ENCODE measurements at places on chromosomes 3 and 15.

GRCh38 chr3:167874671-167875372 lies 139.3 kb downstream of the SERPINI1 start:
- no peak for DNase-seq

DNA sequence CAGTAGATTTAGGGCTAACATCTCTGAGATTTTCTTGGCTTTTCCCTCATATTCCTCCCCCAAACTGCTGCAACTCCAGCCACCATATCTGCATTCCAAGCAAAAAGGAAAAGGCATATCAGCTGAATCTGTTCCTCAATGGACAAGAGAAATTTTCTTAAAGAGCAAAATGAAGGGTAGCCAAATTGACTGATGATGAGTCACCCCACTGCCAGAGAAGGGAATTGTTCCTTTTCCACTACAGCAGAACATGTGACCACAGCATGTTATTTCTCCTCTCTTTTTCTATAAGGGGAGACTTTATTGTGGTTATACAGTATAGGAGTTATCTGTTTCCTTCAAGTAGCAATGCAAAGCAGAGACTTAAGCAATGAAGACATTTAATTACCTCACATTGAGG lies 172.5 kb downstream of the MTHFS start:
- no peak for DNase-seq

DNA sequence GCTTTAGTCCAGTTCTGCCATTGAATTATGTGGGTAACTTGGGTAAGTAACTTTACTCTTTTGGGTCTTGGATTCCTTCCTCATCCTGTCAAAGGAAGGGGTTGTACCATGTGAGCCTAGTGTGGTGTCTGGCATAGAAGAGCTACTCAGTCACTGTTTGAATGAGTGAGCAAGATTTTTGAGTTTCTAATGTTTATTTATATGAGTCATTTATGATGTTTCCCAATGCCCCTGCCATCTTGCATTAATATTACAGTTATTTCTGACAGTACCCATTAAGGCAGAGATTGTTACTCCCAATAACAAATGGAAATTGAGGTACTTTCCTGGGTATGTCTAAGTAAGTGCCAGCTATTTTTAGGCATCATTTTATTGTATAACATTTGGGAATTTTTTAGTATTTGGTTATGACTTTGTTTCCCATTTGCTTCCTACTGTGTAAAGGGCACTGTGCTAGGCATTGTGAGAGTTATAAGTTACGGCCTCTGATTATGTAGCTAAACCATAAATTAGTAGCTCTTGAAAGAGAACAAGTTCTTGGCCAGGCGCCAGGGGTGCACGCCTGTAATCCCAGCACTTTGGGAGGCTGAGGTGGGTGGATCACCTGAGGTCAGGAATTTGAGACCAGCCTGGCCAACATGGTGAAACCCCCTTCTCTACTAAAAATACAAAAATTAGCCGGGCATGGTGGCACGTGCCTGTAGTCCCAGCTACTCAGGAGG lies 23.5 kb downstream of the NR1D2 start:
- no peak for DNase-seq

DNA sequence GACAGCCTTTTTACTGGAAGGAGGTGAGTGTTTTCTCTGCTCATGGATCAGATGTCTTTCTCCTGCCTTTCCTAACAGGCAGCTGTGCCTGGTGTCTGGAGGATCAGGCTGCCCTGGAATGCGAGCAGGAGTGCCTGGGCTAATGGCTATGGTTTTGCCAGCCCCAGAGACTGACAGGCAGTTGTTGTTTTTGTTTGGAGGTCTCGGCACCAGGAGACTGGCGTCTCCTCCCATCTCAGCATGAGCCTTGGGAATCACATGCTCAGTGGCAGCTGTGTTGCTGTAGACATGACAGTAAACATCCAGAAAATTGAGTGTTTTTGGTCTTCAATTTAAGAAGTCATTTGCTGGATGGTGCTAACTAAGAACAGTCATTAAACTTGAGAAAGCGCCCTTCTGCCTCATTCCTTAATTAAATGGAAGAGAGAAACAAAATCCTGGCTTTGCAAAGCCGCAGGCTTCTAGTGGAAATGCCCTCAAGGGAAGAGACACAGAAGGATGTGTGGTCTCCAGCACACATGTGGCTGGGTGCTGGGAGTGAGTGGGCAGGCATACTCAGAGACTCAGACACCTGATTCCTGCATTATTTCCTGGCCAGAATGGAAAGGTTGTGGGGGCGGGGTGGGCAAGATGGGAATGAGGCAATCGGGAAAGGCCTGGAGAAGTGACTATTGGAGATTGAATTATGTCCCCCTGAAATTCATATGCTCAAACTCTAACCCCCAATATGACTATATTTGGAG lies 97.0 kb upstream of the NMNAT3 start:
- DNase-seq, result no peak

DNA sequence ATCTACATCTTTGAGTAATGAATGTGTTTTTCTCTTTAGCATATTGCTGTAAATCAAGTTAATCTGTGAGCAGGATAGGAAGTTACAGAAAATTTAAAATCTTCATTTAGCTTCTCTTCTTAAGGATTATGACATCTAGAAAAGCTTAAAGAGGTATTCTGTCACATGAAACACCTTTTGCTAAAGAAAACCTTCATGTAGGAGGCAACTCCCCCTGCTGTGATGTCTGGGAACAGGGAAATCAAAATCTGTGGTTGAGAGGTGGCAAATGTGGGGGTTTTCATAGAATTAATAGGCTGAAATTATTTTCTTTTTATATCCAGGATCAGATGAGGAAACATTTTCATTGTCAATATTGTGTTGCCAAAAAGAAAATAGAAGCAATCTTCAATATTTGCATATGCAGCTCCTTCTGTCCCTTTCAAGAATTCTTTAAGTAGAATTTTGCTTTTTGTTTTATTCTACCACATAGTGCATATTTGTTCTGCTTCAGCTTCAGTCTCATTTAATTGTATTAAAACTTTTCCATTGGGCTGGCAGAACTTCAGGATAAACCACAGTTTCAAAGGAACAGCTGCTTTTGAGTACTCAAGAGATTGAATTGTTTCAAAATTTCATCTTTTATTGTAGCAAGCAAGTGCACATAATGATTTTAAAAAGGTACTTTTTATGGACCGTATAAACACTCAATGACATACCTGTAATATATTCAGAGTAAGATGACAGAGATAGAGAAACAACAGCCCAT lies 128.4 kb downstream of the RAP2B start:
- DNase-seq, result no peak

DNA sequence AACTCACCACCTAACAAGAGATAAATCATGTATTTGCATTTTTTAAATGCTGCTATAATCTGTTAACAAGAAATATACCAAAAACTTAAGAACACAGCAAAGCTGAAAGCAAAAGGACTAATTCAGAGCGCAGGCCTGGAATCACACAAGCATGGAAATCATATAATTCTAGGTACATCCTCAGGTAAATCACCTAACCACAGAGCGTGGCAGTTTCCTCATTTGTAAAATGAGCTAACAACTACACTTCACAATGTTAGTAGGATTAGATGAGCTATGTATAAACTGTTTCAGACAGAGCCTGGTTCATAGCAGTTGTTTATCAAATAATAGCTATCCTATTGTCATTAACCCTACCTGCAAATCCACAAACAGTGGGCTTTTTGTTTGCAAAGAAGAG lies 146.4 kb downstream of the ERC2 start:
- no peak for DNase-seq

GRCh38 chr3:61526308-61526707 lies 35.1 kb upstream of the PTPRG start:
- no peak for DNase-seq

DNA sequence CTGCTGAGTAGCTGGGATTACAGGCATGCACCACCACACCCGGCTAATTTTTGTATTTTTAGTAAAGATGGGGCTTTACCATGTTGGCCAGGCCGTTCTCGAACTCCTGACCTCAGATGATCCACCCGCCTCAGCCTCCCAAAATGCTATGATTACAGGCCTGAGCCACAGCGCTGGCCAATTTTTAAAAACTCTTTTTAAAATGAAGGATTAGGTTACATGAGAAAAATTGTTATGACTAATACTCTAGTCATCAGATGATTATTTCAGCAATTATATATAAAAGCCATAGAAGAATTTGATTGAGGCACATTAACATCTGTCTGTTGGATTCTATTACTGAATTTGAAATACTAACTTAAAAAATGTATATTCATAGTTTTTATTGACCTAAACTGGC lies 134.1 kb upstream of the MNS1 start:
- no peak for DNase-seq

DNA sequence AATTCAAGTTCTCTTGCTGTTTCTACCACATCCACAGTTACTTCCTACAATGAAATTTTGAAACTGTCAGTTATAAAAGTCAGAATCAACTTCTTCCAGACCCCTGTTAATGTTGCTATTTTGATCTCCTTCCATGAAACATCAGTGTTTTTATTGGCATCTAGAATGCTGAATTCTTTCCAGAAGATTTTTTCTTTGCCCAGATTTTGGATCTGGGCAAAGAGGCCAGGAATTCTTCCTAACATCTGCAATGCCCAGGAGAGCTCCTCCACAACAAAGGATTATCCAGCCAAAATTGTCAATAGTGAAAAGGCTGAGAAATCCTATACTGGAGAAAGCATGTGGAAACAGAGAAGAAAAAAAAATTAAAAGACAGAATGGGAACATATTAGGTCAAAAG lies 75.5 kb downstream of the SERPINI1 start:
- DNase-seq, result no peak

DNA sequence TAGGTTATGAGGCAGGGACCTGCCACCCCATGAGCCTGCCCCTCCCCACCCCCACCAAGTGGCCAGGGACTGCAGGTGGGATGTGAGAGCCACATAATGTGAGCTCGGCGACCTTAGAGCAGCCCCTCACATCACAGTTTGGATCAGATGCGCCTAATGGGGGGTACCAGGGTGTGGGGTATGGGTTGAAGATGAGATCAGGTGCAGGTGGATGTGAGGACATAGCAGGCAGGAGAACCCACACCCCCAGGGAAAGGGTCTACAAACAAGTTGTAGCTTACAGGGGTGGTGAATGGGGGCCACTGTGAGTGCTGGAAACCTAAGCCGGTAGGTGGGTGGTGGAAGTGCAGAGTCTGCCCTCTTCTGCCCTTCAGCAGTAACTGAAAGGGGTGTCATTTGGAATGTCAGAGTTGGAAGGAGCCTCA lies 94.0 kb downstream of the CORO2B start:
- DNase-seq, result no peak

DNA sequence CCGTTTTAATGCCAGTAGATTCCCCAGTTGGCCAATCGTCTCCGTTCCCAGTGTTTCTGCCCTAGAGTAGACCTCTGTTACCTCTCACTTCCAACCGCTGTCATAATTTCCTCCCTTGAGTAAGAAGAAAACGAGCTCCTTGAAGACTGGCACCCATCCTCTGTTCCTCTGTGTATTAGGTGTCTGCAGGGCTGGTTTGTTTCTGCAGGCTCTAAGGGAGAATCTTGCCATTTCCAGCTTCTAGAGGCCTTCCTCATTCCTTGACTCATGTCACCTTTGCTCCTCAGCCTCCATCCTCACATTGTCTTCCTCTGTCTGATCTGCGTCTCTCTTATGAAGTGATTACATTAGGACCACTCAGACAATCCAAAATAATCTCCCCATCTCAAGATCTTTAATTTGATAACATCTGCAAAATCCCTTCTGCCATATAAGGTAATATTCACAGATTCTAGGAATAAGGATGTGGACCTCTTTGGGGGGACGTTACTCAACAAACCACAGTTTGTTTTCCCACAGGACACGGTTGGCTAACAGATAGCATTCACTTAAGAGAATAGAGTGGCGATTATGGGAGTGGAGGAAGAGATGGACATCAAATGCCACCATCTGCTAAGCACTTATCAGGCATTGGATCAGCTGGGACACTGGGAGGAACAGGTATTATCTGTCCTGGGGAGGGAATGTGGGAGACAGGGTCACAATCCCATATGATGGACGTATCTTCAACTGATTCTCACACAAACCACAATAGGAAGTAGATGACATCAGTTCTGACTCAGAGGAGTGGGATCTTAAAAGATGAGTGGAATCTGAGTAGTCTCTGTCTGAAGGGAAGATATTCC lies 17.1 kb downstream of the ARHGAP31 start:
- no peak for DNase-seq

- no peak for DNase-seq
Measured at GRCh38 chr15:63323798-63324563, 46.6 kb downstream of the APH1B start.

GRCh38 chr3:193772422-193772763 lies 179.4 kb downstream of the OPA1 start:
- DNase-seq, result no peak

DNA sequence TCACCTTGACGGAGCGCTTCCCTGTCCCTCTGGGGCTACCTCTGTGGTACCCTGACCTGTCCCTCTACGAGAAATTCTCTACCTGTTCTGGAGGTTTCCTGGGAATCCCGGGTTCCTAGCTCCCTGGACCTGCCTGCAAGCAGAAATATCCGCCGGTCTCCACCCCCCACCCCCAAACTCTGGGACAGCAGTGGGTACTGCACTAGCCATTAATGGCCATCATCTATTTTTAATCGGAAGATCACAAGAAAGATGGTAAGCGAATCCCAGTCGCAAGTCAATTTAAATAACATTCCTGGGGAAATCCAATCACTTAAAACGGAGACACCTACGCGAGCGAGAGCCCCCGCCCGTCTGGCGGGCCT lies 429 bp upstream of the C3orf80 start:
- no peak for DNase-seq

- no peak for DNase-seq
Measured at GRCh38 chr15:71658827-71659729, 151.3 kb upstream of the NR2E3 start.

DNA sequence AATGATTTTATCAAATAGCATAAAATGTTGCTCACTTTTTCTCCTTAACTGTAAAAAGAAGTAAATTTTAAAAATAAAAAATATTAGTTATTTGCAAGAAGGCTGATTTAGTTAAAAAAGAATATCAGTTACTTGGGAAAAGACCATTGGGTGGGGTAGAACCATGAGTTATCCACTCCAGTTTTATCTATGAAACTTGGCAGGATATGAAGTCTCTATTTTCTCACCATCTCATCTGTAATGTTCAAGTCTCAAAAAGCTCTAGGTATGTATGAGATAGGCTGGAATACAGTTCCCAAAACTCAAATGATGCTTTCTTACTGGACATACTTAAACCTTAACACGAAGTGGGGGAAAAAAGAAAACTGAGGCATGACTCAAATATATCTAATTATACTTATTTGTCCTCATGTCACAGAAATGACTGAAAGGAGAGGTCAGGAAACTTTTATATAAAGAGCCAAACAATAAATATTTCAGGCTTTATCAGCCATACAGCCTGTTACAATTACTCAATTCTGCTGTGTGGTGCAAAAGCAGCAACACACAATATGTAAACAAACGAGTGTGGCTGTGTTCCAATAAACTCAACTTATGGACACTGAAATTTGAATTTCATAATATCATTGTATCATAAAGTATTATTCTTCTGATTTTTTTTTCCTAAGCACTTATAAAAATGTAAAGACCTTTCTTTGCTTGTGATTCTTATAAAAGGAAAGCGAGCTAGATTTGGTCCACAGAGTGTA lies 131.8 kb downstream of the TBL1XR1 start:
- no peak for DNase-seq

- DNase-seq, result no peak
Measured at GRCh38 chr3:134067531-134068161, 37.9 kb upstream of the SLCO2A1 start.
